Ovary (tissue), 10 donors: ENCODE measurements at places on chromosomes 4 and X. TPM values are rescaled to one million over a fixed set of nuclear protein-coding genes. Genes with fewer than 3 reads are reported as not detected.

RHOXF1 gene
- total RNA-seq = 1.2 TPM

GRCh38 chr4:143736861-143737260 is 36.4 kb upstream of the FREM3 start:
- H3K4me3 ChIP-seq = no peak overlapping the region
- H3K36me3 ChIP-seq = no peaks in the 10 kb centered on the region
- no peak for DNase-seq
- no peak overlapping the region for H3K27ac ChIP-seq

DNA sequence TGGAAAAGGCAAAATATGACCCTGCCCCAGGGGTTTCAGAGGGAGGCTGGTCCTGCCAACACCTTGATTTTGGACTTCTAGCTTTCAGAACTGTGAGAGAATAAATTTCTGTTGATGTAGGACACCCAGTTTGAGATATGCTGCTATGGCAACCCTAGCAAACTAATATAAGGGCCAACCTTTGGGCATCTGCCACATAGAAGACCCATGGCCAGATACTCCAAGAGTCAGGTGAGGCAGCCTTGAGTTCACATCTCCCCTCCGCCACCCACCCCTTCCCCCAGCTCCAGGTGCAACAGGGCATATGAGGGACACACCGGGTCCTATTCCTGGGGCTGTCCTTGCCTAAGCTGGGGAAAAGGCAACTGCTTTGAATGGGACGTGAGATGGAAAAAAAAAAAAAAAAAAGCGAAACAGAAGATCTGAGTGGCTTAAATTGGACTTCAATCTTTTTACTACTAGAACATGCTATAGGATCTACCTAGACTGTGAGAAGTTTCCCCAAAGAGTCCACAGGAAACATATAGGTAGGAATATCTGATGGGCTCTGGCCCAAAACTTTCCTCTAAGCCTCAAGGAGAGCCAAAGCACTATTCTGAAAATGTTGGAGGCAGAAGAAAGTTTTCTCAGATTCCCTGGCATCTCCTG is 56.5 kb upstream of the PROM1 start:
- no peak overlapping the region for H3K4me3 ChIP-seq
- no peaks in the 10 kb centered on the region for H3K36me3 ChIP-seq
- H3K27ac ChIP-seq = no peak overlapping the region
- no peaks in the 10 kb centered on the region for H3K4me1 ChIP-seq
- no peak for DNase-seq
- H3K27me3 ChIP-seq = no peaks in the 10 kb centered on the region

DNA sequence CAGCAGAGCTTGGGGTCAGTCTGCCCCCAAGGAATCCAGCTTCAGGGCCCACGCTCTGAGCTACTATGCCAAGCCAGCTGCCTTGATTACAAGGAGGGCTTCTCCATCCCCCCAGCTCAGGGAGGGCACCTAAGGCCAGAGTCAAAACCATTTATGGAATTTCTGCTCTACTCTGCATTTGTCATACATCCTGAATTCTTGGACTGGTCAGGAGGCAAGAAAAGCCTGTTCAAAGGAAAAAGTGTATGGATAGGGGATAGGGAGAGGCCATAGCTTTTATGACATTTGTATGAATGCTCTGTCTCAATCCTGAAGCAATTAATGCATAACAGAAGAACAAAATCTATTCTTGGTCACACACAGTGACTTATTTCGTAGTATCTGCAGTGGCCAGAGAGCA is 32.2 kb downstream of the EDNRA start:
- H3K36me3 ChIP-seq = no peaks in the 10 kb centered on the region
- no peak for DNase-seq
- H3K4me3 ChIP-seq = no peak overlapping the region
- no peaks in the 10 kb centered on the region for H3K27me3 ChIP-seq
- no peaks in the 10 kb centered on the region for H3K4me1 ChIP-seq
- no peak overlapping the region for H3K27ac ChIP-seq

- H3K27ac ChIP-seq = no peak overlapping the region
- no peaks in the 10 kb centered on the region for H3K4me1 ChIP-seq
- no peak overlapping the region for H3K4me3 ChIP-seq
- no peak for DNase-seq
- no peaks in the 10 kb centered on the region for H3K36me3 ChIP-seq
Measured at GRCh38 chrX:133229361-133229760, 11.2 kb upstream of the TFDP3 start.

HS6ST2 gene
- 8.0 TPM for total RNA-seq

DNA sequence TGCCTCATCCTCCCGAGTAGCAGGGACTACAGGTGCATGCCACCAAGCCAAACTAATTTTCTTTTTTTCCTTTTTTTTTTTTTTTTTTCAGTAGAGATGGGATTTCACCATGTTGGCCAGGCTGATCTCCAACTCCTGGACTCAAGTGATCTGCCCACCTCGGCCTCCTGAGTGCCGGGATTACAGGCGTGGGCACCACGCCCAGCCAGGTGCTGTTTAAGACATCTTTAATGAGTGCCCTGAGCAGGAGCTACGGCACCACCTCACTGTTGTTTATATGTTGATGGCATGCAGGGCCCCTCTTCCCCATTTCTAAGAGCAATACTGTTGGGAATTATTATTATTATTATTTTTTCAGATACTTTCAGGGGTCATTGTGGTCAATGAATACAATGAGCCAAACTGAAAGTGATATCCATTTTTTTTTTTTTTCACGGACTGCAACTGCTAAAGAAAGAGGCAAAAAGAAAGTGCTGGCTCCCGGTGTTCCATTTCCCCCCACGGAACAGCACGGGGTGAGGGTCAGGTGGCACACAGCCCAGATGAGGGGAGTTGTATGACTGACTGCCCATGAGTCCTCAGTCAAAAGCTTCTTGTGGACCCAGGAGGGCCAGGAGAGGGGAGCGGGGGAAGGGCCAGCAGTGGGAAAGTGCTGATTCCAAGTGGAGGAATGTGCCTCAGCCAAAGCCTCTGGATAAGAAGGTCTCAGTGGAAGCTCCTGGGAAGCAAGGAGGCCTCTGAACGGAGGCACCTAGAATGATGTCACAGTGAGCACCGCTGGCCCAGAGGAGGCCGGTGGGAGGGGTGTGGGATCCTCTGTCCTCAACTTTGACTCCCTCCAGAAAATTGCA is 101.8 kb upstream of the HPF1 start:
- H3K27ac ChIP-seq = no peak overlapping the region
- H3K27me3 ChIP-seq = no peaks in the 10 kb centered on the region
- no peak overlapping the region for H3K4me3 ChIP-seq
- no peak for DNase-seq

GRCh38 chr4:140046016-140046415 is 108.0 kb downstream of the MAML3 start:
- no peaks in the 10 kb centered on the region for H3K36me3 ChIP-seq
- no peaks in the 10 kb centered on the region for H3K27me3 ChIP-seq
- H3K4me3 ChIP-seq = no peak overlapping the region
- no peak overlapping the region for H3K27ac ChIP-seq
- peaks cover 5% of the 10 kb centered on the region for H3K4me1 ChIP-seq
- no peak for DNase-seq

ZFP92 gene
- total RNA-seq = 3.7 TPM

DNA sequence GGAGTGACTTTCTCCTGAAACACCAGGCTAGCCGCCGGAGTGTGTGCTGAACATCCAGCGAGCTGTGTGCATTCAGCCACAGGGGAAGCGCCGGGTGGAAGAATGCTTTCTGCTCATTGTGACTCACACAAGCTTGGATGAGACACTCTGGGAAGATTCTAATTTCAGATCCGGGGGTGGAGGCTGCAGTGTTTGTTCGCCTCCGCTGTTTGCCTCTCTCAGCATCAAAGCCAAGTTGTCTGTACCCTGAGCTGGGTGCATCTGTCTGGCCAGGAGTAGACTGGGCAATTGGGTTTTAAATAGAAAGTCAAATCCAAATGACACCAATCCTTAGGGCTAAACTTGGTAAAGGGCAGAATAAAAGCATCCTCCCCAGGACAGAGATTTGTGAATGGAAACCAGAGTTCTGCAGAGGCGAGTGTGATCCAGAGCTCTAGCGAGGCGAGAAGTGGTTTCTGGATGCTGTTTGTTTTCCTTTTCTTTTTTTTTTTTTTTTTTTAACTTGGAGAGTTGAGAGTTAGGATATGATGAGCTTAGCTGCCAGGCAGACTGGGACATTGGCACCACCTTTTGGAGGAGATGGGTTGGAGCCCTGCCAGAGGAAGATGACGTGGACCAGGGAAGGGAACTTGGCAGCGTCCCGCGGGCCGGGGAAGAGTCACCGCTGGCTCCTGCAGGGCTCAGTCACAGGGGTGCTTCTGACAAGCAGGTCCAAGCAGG is 196.0 kb upstream of the PSAPL1 start:
- H3K4me3 ChIP-seq = no peak overlapping the region
- H3K36me3 ChIP-seq = no peaks in the 10 kb centered on the region
- no peaks in the 10 kb centered on the region for H3K27me3 ChIP-seq
- H3K4me1 ChIP-seq = peaks cover 4% of the 10 kb centered on the region

DNA sequence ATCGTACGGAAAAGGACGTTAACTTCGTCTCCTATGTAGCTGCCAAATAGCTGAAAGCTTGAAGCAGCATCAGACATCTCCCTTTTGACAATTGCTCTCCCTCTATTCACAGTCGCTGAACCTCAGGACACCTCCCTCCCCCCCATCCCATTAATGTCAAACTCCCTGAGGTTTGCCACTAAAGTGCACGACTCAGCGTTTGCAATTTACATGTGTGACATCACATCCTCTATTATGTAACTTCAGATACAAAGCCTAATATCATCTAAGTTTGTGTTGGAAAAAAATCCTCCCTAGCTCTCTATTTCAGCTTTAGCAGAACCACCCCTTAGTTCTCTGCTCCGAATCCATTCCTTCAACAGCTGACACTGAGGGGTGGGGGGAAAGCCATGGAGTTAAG is 5.5 kb upstream of the NR3C2 start:
- no peaks in the 10 kb centered on the region for H3K27me3 ChIP-seq
- peak; percentile 31 for DNase-seq
- no peaks in the 10 kb centered on the region for H3K4me1 ChIP-seq
- H3K4me3 ChIP-seq = no peak overlapping the region
- no peaks in the 10 kb centered on the region for H3K36me3 ChIP-seq
- H3K27ac ChIP-seq = no peak overlapping the region

GRCh38 chrX:133546441-133546840 is 131.2 kb upstream of the GPC4 start:
- H3K27ac ChIP-seq = no peak overlapping the region
- no peak for DNase-seq

DNA sequence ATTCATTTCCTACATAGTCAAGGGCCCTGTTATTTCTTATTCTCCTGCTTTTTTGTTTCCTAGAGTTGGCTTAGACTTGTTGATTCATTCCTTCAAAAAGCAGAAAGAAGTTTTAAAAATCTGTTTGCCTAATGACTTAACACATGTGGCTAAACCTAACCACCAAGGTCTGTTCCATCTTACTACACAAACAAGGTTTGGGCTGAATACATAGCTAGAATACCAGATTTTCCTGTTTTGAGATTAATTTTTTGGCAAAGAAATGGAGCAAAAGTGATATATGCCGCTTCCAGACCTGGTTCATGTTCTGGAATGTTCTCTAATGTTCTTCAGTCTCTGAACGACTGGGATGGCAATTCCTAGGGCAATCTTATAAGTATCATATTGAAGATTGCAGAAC is 7.4 kb upstream of the CAMK2D start:
- H3K4me3 ChIP-seq = no peak overlapping the region
- no peaks in the 10 kb centered on the region for H3K36me3 ChIP-seq
- DNase-seq = no peak
- no peaks in the 10 kb centered on the region for H3K4me1 ChIP-seq
- no peak overlapping the region for H3K27ac ChIP-seq

DNA sequence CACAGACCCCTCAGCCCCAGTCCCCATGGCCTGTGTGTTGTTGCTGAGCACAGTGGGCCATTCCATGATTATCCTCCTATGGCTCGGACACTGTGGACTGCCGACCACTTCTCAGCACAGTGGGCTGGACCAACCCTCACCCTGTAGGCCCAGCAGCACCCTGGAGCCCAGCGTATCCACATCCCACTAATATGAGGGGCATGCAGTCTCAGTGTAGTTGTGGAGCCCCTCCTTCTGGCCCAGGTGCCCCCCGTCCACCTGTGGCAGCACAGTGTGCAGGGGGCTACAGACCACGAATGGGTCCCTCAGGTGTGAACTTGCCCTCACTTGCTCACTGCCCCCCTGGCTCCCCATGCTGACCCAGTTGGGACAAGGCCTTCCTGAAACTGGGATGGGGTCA is 7.9 kb downstream of the SPON2 start:
- DNase-seq = no peak
- H3K4me1 ChIP-seq = no peaks in the 10 kb centered on the region
- no peaks in the 10 kb centered on the region for H3K36me3 ChIP-seq
- no peaks in the 10 kb centered on the region for H3K27me3 ChIP-seq

- no peak overlapping the region for H3K27ac ChIP-seq
- no peak overlapping the region for H3K4me3 ChIP-seq
Measured at GRCh38 chr4:145709843-145710242, 29.9 kb downstream of the C4orf51 start.

- H3K36me3 ChIP-seq = no peaks in the 10 kb centered on the region
- H3K27ac ChIP-seq = no peak overlapping the region
- no peak overlapping the region for H3K4me3 ChIP-seq
- H3K4me1 ChIP-seq = no peaks in the 10 kb centered on the region
- DNase-seq = no peak
Measured at GRCh38 chr4:40427128-40427527, 92.0 kb downstream of the CHRNA9 start.

NEIL3 gene
- not detected for total RNA-seq
